ENCODE measurements at places on chromosomes 12 and 14.

DNA sequence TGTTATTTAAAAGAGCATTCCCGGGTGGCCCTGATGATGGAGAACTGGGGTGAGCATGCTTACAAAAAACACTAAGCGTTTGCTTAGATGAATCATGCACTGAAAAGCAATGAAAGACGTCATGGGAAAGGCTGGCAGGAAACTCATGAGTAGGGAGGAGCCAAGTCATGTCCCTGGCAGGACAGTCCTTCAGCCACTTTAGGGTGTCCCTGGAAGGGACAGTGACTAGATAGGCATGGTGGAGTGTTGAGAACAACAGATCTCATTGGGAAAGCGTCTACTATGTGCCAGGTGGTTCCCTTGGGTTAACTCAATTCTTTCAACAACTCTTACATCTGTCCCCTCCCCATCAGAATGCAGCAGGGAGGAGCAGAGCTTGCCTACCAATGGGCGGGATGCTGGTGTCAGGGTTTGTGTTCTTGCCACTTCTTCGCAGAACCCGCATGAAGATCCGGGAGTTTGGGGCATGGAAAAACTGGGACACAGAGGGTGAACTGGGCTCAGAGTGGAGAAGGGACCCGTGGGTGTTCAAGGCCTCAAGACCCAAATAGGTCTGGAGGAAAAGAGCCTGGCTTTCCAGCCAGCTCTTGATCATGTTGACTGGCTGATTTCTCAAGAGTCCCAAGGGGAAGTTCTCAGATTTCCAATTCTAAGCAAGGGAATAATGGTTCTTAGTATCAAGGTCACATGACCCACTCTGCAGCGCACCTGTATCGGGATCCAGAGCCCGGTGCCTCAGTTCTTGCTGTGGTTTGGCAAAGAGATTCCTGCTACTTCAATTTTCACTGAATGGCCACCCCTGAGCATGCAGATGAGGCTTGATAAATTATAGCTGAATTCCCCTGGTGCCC lies 653.9 kb upstream of the TBX3 start:
- no peak for DNase-seq

- no peak for DNase-seq
Observed at GRCh38 chr14:33986804-33987203, 35.9 kb upstream of the EGLN3 start.

DNA sequence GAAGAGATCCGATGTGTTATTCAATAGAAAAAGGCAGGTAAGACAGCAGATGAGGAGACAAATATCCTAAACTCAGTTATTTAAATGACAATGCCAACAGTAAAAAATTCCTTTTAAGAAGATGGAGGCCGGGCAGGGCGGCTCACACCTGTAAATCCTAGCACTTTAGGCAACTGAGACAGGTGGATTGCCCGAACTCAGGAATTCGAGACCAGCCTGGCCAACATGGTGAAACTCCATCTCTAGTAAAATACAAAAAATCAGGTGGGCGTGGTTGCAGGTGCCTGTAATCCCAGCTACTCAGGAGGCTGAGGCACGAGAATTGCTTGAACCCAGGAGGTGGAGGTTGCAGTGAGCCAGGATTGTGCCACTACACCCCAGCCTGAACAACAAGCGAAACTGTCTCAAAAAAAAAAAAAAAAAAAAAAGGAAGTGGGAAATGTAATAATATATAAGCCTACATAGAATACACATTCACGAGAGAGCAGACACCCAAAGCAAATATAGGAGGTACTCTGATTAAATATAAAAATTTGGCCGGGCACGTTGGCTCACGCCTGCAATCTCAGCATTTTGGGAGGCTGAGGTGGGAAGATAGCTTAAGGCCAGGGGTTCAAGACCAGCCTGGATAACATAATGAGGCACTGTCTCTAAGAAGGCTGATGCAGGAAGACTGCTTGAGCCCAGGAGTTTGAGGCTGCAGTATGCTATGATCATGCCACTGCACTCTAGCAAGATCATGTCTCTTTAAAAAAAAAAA lies 19.0 kb downstream of the CORO1C start:
- no peak for DNase-seq

DNA sequence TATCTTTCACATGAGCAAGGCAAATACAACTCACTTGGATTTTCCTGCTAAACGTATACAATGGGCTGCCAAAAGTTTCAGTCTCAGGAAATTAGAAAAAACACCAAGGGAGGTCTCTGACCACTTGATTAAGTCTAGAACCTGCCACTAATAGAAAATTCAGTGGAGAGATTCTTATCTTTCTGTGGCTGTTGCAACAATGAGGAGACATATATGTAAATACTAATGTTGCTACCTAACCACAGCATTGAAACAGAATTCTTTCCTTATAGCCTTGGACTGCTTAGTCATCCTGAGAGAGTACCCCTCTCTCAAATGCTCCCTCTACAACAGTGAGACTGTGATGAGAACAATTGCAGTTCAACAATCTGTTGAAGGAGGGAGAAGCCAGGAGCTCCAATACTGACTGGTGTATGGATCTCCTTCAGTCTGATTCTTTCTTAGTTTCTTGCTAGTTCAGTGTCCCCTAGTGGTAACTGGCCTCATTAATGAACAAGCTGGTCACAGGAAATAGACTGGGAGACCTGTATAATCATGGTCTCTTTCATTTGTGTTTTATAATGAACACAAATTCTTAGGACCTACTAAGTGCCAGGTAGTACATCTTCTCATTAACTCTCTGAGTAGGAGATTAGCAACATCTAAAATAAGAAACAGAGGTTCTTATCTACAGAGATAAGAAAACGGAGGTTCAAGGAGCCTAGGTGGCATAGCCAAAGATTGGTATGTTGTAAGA lies 164.5 kb downstream of the SLC38A4 start:
- no peak for DNase-seq

GRCh38 chr12:32995623-32996022 lies 99.0 kb upstream of the PKP2 start:
- DNase-seq: no peak

GRCh38 chr14:29810682-29811081 lies 117.0 kb downstream of the PRKD1 start:
- no peak for DNase-seq

- no peak for DNase-seq
Observed at GRCh38 chr12:94264736-94265485, 116.5 kb downstream of the PLXNC1 start.

DNA sequence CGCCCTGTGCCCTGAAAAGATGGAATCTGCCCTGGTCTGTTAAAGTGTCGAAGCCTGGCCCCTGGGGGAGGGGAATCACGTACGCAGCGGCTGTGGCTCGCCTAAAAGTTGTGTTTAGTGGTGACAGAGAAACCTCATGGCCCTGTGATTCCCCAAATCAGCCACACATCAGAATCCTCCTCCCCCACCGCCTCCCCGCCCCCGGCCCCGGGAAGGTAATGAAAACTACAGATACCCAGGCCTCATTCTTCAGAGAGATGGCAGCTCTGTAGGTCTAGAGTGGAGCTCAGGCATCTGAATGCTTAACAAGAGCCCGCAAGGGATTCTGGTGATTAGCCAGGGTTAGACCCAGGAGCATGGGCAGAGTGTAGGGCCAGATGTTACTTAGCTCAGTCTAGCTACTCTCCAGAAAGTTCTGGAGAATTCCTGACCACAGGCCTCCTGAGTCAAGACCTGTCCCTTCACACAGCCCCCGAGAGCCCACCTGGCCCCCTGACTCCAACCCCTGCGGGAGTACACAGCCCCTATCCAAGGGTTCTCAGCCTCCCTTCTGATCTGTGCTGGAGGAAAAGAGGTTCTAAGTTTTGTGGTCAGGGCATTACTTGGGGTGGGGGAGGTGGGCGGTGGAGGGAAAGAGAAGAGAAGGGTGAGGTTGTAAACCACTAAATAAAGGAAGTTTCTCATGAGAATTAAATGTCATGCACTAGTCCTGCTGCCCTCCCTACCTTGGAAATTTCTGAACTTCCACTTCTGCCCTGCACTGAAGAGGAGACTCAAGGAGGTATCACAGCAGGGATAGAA lies 114.8 kb downstream of the PLXNC1 start:
- peak; percentile 27 for DNase-seq

Data from activated effector memory CD4-positive, alpha-beta T cell treated with Interleukin-2 at 50 U/mL for 16 hours (primary cell).